NCI-H1105 treated with DMSO at 0.1 percent for 48 hours (cell line): ENCODE measurements at places on chromosomes 7 and 10.

DNA sequence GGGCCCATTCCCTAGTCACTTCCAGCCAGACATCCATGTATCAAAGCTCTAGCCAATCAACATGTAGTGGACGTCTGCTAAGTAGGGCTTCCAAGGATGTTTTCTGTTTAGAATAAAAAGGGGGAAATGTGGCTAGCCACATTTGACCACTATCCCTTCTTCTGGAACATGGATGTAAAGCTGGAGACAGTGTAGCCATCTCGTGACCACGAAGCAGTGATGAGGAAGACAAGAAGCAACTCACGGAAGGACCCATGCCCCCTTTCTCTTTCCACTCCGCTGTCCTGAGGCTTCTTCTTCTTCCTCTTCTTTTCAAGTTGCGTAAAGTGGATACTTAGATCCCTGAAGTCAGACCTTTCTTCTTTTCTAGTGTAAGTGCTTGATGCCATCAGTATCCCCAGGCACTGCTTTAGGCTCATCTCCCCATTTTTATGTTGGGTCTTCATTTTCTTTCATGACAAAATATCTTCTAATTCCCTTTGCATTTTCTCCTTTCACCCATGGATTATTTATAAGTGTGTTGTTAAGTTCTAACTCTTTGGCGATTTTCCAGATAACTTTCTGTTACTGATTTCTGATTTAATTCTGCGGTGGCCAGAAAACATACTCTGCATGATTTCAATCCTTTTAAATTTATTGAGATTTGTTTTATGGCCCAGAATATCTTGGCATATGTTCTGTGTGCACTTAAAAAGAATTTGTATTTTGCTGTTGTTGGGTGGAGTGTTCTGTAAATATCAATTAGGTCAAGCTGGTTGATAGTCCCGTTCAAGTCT is 594.5 kb downstream of the SDK1 start:
- no peak for DNase-seq

DNA sequence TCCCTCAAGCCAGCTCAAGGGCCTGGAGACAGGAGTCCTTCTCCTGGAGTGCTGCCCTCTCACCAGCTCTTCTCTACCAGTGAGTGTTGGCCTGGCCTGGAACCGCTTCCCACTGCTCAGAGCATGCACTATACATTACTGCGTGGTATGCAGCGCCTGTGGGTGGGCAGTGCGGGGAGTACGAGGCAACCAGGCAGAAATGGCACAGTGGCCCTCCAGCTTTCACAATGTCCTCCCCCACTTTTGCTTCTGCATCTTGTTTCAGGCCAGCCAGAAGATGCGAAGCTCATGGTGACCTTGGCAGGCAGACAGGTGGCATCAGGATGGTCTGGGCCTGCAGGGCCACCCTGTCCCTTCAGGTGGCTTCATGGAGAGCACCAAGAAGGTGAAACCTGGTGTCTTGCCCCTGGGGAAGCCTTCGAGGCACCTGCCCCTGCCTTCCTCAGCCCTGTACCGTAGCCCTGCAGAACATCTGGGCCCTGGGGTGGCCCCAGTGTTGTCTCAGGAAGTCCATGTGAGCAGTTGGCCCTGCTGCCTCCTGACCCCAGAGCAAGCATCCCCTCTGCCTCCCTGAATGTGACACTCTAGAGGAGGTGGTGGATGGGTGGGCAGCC is 35.8 kb downstream of the RASGEF1A start:
- no peak for DNase-seq

GRCh38 chr7:4066206-4066605 is 615.9 kb upstream of the FOXK1 start:
- no peak for DNase-seq

- no peak for DNase-seq
Measured at GRCh38 chr7:69598081-69598486, at the start of gene AUTS2. Gene AUTS2, plus strand, starts transcription at chr7:69598475. Its CDS starts 1,179 bp downstream, at chr7:69599654.
